B cell (primary cell): ENCODE measurements at places on chromosomes 13 and 19.

- DNase-seq: no peak
Observed at GRCh38 chr13:97205982-97206381, 16.2 kb upstream of the MBNL2 start.

GRCh38 chr13:78609464-78610205 lies 6.3 kb upstream of the POU4F1 start:
- peak; percentile 52 for DNase-seq

- DNase-seq: no peak
Observed at GRCh38 chr13:60282186-60282585, 114.8 kb upstream of the TDRD3 start.

- no peak for DNase-seq
Observed at GRCh38 chr19:33447336-33448158, 74.0 kb downstream of the CEBPG start.

DNA sequence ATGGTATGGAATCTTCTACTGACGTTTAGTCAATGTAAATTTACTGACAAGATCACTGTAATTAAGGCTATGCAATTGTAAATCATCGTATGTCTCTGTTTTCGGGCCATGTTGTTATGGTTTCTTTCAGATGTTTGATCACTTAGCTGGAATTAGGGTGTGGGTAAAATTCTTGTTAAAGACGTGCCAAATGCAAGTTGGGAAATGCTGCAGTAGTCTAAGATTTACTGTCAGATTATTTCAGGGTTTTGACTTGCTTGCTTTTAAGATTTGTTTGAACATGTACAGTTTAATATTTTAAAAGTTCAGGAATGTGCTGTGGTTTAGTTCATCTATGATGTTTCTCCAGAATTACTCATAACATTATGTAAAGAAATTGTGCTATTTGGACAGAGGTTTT lies 10.8 kb downstream of the NDFIP2 start:
- DNase-seq: no peak

DNA sequence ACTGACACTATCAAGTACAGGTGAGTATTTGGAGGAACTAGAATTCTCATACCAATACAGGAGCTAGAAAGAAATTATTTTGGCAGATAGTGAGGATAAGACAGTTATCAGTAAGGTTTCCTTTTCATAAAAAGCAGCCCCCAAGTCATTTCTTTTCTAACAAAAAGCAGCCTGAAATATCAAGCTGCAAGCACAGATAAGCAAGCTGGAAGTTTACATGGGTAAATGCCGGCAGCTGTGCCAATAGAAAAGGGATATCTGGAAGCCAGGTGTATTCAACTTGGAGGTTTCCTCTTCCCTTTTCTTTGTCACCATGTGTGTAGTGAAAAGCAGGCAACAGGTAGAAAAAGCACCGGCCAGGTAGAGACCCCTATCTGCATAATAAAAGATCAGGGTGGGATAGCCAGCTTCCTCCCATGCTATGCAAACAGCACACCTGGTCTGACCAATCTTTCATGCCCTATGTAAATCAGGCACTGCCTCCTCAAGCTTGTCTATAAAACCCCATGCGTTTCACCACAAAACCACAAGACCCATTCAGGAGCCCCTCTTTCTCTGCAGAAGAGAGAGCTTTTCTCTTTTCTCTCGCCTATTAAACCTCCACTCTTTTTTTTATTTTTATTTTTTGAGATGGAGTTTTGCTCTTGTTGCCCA lies 22.9 kb downstream of the CYP4F2 start:
- no peak for DNase-seq

GRCh38 chr13:75489502-75490263 lies 7.7 kb upstream of the TBC1D4 start:
- DNase-seq: no peak

DNA sequence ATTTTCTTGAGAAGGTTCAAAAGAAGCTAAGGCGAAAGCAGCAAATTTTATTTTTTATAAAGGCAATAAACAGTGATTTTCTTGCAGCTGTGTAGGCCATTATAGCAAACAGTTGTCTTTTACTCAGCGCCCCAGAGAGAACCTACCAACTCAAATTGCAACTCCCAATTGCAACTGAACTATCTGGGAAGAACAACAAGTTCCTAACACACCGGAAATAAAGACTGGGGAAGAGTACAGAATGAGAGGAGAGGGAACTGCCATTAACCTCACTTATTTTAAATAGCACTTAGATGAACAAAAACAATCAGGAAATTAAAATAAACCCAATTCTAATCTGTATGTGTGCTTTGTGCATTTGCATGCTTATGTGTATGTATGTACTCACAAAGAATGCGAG lies 171.1 kb downstream of the KCTD12 start:
- no peak for DNase-seq

GRCh38 chr13:41751734-41752445 lies 209.0 kb downstream of the VWA8 start:
- DNase-seq: no peak

GRCh38 chr13:33958964-33959363 lies 141.0 kb downstream of the RFC3 start:
- DNase-seq: no peak

DNA sequence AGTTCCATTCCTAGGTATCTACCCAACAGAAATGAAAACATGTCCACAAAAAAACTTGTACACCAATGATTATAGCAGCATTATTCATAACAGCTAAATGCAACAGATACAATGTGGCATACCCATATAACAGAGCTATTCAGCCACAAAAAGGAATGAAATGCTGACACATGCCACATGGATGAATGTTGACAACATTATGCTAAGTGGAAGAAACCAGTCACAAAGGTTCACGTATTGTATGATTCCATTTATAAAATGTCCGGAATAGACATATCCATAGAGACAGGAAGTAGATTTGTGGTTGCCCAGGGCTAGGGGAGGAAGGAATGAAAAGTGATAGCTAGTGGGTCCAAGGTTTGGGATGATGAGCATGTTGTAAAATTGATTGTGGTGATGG lies 10.8 kb downstream of the CRYL1 start:
- no peak for DNase-seq

- DNase-seq: no peak
Observed at GRCh38 chr19:40389404-40390083, 437 bp downstream of the HIPK4 start.

DNA sequence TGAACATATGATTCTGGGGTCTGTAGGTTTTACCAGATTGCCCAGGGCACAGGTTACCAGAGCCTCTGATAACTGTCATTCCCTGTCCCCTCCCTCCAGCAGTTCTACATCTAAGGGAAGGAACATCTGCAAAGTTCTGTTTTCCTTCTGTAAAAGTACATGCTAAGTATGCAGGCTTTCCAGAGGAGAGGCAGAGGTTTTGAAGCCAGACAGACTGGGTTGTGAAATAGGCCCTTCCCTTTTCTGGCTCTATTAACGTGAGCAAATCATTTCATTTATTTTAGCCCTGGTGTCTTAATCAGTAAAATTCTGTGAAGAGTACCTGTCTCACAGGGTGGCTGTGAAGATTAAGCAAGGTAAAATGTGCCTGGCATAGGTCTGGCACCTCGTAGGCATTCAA lies 66.1 kb upstream of the C1QTNF9 start:
- DNase-seq: no peak

DNA sequence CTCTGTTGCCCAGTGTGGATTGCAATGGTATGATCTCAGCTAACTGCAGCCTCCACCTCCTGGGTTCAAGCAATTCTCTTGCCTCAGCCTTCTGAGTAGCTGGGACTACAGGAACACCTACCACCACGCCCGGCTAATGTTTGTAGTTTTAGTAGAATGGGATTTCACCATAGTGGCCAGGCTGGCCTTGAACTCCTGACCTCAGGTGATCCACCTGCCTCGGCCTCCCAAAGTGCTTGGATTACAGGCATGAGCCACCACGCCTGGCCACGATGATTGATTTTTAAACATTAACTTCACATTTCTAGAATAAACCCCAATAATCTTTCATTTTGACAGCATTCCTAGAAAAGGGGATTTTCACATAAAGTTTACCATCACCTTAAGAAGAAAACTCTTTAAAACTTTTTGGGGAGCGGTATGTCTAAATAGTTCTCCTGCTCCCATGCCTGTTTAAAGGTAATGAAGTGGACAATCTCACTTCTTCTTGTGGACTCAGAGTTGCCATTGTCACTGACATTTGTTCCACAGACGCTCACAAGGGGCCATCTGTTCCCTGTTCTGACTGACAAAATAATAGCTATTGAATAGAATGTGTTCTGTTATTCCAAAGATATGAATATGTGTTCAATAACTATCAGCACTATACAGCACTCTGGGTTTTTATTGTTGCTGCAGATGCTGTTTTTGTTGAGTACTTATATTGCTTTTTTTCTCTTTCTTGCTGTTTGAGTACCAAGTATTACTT lies 66.1 kb upstream of the C1QTNF9B start:
- no peak for DNase-seq

DNA sequence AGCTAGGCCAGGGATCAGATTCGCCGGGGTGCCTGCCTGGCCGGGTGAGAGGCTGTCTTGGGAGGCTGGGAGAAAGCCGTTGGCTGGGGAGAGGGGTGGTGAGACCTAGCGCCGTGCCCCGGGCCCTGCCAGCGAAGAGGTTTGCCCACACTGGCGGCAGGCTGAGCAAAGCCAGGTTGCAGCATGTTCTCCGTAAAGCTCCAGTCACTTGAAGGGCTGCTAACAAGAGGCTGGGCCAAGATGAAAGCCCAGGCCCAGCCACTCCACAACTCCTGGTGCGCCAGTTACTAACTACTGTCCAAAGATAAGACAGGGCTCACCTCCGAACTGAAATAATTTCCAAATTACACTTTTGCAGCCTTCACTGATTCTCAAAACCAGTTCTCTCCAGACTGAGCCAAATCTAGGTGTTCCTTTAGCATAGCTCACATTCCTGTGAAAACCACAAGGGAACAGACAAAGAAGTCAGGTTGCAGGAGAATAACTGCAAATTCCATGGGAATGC lies 16.3 kb downstream of the ELAVL1 start:
- DNase-seq: no peak

DNA sequence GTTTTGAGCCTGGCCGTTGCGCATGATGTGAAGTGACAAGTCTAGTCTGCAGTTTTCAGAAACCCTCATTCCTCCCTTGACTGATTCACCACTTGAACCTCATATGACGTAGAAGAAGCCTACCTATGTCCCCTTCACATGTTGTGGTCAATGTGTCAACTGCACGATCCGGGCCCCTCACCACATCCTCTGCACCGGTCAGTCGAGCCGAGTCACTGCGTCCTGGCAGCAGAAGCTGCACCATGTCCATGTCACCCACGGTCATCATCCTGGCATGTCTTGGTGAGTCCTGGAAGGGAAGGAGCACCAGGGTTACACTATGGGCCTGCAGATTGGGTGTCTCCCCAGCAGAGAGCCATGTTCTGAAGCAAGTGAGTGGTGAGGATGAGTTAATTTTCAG lies at the start of gene KIR2DL4:
TSS of gene KIR2DL4 (plus strand) at position 201 of the 400 bp plus-strand sequence. CDS start at position 243, 42 bp downstream.
- DNase-seq: no peak

GRCh38 chr13:27953676-27954405 lies 15.3 kb downstream of the CDX2 start:
- peak; percentile 81 for DNase-seq

- DNase-seq: no peak
Observed at GRCh38 chr13:18233783-18234299, 947.8 kb downstream of the TUBA3C start.

GRCh38 chr19:36719687-36720556 lies 32.5 kb downstream of the ZNF567 start:
- DNase-seq: peak; percentile 5

- no peak for DNase-seq
Observed at GRCh38 chr13:50320271-50320862, 305.1 kb downstream of the KCNRG start.

- DNase-seq: peak; percentile 50
Observed at GRCh38 chr13:51435002-51435578, 17.7 kb downstream of the INTS6 start.
